AG20443 (cell line): ENCODE measurements at places on chromosomes 5 and 9.

DNA sequence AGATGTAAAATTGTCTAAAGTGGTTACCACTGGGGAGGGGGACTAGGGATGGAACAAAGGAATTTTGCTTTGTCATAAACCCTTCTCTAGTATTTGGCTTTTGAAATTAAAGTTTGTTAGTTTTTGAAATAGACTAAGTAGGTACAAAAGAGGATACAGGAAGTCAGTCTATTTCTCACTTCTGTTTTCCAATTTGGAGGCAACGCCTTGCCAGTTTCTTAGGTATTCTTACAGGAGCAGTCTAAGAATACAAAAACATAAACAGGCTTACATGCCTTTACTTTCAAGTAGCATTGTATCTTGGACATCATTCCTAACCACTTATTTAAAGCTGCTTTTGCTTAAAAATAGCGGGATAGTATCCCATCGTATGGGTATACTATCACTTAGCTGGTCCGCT is 34.4 kb downstream of the ALG2 start:
- no peak for DNase-seq

DNA sequence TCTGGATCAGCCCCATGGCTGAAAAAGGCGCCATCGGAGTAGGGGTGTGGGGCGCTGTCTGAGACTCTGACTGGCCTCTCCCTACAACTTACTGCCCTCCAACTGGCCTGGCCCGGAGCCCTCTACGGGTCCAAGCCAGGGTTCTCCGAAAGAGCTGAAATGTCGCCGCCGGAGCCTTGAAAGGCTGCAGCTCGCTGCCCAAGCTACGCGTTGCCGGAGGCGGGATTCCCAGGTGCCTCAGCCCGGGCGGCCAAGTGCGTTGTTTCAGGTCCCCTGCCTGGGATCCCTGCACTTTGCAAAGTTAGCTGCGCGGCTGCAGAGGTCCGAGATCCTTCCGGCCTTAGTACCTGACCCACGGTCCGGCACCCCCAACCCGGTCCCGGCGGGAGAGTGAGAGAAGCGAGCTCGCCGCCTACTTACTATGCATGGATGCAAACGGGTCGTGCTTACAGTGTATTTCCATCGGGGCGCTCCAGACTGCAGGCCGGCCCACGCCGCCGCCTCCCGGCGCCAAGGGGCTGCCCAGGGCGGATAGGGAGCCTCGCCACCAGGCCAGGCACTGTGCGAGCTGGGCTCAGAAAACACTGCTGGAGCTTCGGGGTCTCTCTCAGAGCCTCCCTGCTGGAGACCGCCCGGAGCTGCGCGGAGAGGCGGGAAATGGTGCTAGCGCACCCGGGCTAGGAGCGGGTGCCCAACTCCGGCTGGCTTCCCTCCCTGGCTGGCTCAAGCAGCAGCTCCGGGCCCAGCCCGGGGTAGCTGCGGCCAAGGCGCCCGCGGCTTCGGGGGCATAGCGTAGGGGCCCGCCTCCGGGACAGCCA is 7.7 kb downstream of the PAX5 start:
- DNase-seq, result no peak

DNA sequence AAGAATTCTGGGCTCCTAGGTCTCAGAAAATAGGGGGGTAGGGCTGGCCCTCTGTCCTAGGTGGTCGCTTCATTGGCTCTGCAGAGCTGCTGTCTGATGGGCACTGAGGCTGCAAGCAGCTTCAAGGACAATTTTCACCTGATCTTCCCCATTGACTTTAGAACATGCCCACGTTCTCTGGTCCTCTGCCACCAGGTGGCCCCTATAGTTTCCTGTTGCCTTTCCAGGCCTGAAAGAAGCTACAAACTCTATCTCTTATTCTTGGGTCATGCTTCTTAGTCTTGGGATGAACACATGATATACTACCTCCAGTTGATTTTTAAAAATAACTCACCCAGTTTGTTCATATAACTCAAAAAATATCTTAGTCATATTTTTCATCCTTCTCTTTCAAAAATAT is 26.3 kb downstream of the SPZ1 start:
- no peak for DNase-seq

DNA sequence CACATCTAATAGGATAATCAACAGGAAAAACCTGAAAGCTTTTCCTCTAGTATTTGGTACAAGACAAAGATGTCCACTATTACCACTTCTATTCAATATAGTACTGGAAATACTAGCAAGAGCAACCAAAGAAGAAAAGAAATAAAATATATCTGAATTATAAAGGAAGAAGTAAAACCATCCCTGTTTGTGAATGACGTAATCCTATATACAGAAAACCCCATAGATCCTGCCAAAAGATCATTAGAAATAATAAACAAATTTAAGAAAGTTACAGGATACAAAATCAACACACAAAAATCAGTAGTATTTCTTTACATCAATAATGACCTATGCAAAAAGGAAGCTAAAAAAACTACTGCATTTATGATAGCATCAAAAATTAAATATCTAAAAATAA is 1191.3 kb upstream of the C9orf72 start:
- no peak for DNase-seq

GRCh38 chr5:40909264-40909663 is at the start of gene C7:
Gene C7, plus strand, starts transcription at chr5:40909497. Its CDS starts 114 bp downstream, at chr5:40909611.
- DNase-seq, result no peak

GRCh38 chr9:79395755-79396154 is 176.0 kb upstream of the TLE4 start:
- DNase-seq, result no peak

GRCh38 chr9:98484162-98484561 is 224.6 kb downstream of the GABBR2 start:
- DNase-seq, result peak; percentile 60

DNA sequence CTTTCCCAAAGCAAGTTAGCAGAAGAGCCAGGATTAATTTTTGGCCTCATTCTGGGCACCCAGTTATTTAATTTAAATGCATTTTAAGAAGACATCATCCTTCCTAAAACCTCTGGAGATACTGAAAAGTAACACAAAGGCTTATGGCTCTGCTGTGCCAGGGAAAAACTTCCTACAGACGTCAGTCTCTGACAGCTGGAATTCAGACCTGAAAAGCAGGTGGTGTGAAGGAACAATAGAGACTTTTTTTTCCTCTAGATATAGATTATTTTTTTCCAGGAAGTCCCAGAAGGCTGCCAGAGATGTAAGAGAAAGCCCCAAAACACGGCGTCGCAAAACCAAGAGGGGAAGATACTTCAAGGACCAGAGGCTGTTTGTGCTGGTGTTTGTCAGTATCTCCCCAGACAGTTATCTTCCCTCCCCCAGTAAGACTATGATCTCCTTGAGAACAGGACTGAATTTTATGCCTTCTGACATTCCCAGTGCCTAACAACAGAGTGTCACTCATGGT is 88.7 kb upstream of the RASEF start:
- no peak for DNase-seq

DNA sequence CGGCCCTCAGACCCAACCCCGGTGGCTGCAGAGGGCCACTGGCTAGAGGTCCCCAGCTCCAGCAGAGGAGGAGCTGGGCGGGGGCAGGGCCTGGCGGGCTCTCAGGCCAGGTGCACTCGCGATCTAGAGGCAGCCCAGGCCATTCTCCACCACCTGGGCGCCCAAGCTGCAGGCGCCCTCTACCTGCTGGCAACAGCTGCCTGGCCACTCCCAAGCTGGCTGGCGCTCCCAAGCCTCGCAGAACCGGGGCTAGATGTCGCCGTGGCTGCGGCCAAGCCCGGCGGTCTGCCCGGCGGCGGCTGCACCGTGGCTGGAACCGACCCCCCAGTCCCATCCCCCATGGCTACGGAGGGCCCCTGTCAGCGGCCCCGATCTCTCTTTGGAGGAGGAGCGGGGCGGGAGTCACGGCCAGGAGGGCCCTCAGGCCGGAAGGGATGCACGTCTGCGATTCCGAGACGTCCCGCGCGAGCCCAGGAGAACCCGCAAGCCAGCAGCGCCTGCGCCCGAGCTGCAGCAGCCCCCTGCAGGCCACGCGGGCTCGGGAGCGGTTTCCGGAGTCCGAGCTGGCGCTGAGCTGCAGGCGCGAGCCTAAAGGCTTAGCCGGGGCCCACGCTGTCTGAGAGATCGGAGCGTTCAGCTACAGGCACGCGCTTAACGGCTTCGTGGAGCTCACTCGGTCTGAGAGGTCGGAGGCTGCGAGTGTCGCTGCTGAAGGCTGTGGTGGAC is 44.3 kb upstream of the BICD2 start:
- peak; percentile 89 for DNase-seq

GRCh38 chr9:95642189-95642588 is 125.4 kb upstream of the PTCH1 start:
- DNase-seq, result no peak

DNA sequence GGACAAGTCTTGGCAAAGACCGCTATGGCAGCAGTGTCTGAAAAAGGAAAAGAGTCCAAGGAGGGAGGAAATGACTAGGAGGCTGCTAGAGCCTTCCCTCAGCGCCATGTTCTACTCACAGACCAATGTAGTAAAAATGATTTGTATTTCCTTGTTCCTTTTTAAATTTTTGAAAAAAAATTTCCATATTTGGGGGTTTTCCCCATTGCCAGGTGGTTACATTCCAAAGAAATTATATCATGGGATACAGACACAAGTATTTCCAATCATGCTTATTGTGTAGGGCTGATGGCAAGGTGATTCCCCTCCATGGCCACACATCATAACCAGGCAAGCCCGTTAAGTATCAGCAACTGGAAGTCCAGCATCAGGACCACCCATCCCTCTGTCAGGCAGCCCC is 138.2 kb downstream of the PIP5K1B start:
- no peak for DNase-seq

- DNase-seq, result no peak
These were observed 1860.7 kb upstream of the WWC1 start for GRCh38 chr5:166430491-166431319.

DNA sequence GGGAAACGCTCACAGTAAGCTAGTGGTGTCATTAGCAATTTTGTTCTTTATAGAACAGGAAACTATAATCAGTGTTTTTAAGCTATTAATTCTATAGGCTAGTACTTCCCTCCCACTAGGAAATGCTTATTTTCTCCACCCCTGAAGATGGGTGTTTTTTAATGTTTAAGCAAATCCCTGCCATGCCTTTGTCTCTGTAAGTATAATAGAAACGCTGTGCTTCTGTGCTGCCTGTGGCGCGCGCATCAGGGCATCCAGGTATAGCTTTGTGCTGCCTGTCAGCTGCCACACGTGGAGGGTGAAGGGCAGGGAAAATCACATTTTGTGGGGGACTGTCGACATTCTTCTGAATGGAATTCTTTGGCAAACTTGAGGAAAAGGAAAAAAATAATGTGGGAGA is 217.5 kb downstream of the RAB3C start:
- DNase-seq, result no peak

DNA sequence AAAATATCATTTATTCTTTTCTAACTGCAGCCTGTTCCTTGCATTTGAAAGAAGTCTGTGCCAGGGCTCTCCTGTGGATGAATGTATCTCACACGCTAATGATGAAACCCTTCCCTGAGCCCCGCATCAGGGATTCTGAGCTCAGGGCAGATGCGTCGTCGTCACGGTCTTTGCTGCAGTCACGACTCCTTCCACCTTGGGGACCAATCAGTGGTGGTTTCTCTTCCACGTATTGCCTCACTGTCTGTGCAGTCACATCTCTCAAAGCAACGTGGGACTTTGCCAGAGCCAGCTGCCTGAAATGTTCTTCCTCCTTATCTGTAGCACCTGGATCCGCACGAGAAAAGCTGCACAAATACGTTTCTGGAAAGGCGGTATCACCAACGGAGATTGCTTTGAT is 13.9 kb upstream of the UBE2QL1 start:
- no peak for DNase-seq

DNA sequence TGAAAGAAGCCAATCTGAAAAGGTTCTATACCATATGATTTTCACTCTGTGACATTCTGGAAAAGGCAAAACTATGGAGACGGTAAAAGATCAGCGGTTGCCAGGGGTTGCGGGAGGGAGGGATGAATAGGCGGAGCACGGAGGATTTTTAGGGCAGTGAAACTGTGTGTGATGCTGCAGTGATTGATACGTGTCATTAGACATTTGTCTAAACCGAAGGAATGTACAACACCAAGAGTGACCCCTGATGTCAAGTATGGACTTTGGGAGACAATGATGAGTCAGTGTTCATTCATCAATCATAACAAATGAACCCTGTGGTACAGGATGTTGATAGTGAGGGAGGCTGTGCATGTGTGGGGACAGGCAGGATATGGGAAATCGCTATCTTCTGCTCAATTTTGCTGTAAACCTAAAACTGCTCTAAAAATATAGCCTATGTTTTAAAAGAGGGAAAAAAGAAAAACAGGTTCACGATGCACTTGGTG is 34.4 kb downstream of the ERGIC1 start:
- DNase-seq, result no peak

GRCh38 chr5:14706615-14707021 is 42.1 kb downstream of the OTULIN start:
- peak; percentile 70 for DNase-seq

DNA sequence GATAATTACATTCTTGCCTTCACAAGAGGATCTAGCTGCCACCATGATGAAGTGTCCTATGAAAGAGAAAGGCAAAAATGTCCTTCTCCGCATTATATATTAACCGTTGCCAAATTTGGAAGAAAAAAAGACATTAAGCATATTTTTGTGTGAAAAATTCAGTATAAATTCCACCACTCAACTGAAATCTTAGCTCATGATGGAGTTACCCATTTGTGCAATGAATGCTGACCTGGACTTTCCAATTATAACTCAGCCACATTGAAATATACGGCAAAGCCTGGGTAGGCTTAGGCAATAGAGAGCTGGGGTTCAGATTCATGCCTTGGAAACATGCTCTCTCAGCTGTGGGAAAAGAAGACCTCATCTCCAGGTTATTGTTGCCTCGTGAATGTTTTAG is 71.3 kb upstream of the VCAN start:
- no peak for DNase-seq

DNA sequence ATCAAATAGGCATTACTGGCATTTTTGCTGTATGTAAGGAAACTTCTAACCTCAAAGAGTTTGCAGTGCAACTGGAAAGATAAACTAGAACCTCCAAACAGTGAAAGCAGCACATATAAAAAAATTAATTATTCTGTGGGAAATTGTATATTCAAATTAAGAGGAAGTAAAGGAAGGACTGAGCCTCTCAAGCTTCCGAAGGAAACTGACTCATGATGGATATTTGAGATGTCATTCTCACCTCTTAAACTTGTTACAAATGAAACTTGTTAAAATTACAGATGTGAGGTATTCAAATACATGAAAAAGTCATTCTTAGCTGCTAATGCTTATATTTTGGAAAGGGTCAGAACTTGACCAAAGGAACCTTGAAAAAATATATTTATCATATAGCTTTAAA is 538.7 kb downstream of the PDE4D start:
- DNase-seq, result no peak

- DNase-seq, result peak; percentile 87
These were observed 169.1 kb upstream of the PIK3R1 start for GRCh38 chr5:68046445-68046844.

DNA sequence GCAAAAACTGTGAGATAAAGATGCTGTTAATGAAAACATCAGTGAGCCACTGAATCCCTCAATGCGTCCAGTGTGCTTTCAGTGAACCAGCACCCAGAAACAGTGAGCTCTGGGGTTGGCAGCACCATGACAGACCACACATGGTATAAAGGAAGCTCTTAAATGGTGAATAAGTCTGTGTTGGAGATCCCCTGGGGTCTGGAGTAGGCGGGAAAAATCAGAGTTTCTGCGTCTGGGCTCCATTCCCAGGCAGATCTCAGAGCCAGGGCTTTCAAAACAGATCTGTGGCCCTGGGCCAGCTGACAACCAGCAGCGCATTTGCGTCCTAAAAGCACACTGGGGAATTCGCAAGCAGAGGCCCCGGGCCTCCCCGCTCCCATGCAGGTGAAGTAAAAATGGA is 233.5 kb downstream of the FRMD3 start:
- DNase-seq, result peak; percentile 69
